ENCODE measurements at places on chromosomes 5 and 9. TPM values are rescaled to one million over a fixed set of nuclear protein-coding genes. Genes with fewer than 3 reads are reported as not detected.

DNA sequence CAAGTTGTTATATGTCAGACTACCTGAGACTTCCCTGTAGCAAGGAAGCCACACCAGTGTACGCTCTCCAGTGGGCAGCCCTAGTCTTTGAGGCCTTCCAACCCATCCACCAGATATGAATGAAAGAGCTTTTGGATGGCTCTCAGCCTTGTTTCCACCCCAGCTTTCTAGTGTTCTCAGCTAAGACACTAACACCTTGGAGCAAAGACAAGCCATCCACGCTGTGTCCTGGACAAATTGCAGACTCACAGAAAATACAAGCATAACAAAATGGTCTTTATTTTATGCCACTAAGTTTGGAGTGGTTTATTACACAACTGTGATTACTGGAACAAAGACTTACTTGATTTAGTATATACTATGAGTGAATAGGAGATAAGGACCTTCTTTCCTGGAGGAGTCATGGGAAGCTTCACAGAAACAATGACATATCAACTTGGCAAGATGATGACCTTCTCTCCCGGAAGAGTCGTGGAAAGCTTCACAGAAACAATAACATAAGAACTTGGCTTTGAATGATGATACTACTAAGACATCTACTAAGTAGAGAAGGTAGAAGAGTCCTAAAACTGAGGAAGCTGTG, 134.0 kb upstream of the VCAN start:
- no peak for DNase-seq

Gene INSL4
- total RNA-seq, result not detected

- peak; percentile 46 for DNase-seq
Observed at GRCh38 chr5:74433255-74433895, 207.2 kb downstream of the ENC1 start.

DNA sequence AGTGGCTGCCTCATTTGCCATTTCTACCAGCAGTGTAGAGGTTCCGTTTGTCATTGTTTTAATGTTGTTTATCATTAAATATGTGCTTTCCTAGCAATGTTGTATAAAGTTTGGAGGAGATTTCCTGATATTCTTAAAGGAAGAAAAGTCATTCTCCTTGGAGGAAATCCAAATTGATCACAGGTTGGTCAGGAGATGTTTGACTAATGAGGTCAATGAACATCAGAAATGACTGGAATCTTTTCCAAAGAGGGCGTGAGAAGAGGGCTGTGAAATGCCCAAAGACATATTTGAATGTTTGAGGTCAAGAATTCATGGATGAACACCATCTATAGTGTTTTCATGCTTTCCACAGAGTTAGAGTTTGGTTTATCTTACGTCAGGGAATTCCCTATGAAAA, 471.3 kb downstream of the MAT2B start:
- DNase-seq, result no peak

Gene NEUROG1
- total RNA-seq, result not detected

DNA sequence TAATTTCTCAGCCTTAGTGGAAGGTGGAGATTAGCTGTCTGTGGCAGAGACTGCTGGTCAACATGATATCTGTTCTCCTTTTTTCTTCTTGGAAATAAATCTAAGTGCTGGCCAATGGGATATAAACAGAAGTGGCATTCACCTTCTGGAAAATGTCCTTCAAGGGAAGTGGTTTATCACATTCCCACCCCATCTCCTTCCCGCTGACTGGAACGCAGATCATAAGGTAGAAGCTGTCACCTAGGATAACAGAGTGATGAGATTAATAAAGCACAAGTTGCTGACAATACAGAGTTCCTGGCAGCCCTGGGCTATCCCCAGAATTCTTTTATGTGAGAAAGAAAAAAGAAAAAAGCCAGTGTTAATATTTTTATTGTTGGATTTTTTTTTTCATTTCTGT, 109.7 kb upstream of the OSMR start:
- DNase-seq, result no peak

DNA sequence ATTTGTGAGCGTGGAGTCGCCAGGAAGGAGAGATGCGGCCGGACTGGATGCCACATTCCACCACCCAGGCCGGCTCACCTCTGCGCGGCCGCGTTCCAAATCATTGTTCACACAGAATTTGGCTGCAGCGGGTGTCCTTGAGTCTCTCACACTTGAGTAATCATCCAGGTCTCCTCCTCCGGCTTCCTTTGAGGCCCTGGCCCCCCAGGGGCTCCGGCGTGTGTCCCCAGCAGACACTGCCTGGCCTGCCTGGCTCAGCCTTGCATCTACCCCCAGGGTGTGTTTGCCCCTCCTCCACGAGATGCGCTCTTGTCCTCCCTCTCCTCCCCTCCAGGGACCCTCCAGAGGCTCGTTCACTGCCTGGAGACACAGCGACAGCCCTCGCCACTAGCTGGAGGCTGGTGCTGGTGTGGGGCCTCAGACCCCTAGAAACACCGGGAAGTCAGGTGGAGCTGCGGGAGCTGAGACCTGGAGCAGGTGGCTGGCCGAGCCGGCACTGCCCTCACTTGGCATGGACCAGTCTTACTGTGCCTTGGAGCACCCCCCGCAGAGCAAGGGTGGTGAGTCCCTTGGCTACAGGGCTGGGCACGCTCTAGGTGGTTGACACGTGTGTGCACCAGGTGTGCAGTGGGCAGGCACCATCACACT, 7.0 kb upstream of the SLC9A3 start:
- DNase-seq, result no peak

GRCh38 chr5:180974612-180975315, 13.9 kb upstream of the BTNL3 start:
- DNase-seq, result no peak

GRCh38 chr9:76620996-76621395, 143.2 kb upstream of the PCA3 start:
- no peak for DNase-seq

GRCh38 chr5:170095646-170096045, 10.1 kb upstream of the FOXI1 start:
- peak; percentile 6 for DNase-seq

Gene RELL2
- 5.2 TPM for total RNA-seq

GRCh38 chr5:113757508-113757907, 244.0 kb downstream of the YTHDC2 start:
- no peak for DNase-seq

DNA sequence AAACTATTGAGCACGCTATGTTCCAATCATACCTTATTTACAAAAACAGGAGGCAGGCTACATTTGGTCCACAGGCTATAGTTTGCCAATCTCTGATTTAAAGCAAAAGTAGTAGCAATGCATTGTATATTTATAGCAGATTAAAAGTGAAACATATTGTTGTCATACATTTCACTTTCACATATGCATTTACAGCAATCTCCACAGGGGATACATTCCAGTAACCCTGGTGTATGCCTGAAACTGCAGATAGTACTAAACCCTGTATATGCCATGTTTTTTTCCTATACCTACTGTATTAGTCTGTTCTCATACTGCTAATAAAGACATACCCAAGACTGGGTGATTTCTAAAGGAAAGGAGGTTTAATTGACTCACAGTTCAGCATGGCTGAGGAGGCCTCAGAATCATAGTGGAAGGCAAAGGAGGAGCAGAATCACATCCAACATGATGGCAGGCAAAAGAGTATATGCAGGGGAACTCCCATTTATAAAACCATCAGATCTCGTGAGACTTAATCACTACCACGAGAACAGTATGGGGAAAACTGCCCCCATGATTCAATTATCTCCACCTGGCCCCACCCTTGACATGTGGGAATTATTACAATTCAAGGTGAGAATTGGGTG, 5.9 kb upstream of the CSF1R start:
- DNase-seq, result no peak

Gene ARHGAP26
- 1.0 TPM for total RNA-seq

DNA sequence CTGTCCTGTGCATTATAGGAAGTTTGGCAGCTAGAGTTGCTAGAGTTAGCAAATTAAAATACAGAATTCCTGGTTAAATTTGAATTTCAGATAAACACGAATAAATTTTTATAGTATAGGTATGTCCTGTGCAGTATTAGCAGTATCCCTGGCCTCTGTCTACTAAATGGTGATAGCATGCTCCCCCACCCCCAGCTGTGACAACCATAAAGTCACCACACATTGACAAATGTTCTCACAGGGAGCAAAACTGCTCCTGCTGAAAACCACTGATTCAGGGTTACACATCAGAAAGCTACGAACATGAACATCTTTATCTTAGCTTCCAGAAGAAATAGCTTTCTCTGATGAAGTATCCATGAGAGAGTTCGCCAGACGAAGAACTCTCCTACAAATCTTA, 91.8 kb upstream of the CCDC112 start:
- DNase-seq, result no peak

Gene CAMK4
- 0.52 TPM for total RNA-seq

GRCh38 chr9:18396102-18396728, 77.7 kb upstream of the ADAMTSL1 start:
- DNase-seq, result peak; percentile 58

DNA sequence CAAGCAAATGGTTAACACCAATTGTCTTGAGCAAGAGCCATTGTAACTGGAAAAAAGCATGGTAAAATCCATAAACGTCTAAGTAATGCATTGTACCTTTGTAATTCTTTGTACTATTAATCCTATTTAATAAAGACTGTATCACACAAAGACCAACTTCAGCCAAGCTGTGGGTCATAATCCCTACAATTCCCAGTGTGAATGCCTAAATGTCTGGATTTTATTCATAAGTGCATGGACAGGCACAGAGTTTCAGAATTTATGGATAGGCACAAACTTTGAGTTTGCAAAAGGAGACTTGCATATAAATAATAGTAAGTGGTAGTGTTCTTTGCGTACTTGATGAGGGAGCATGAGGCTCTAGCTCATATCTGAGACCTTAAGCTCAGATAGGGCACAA, 1280.2 kb upstream of the WWC1 start:
- no peak for DNase-seq

GRCh38 chr5:56329652-56330051, 96.5 kb upstream of the ANKRD55 start:
- no peak for DNase-seq

DNA sequence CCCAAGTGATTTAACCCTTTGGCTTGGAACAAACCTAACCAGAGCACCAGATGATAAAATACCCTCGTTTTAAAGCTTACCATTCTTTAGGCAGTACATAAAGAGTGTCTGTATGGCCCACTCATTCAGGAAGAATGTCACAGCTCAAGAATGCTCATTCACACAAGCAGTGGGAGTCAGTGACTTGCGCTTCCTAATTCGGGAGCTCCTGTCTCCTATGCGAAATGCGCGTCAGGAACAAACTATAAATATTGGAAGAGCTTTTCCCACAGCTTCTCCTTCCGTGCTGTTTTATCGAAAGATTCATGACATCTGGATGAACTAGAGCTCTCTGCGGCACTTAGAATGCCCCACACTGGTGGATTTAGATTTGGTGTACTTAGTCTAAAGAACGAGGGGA, 66.6 kb downstream of the NTRK2 start:
- no peak for DNase-seq

DNA sequence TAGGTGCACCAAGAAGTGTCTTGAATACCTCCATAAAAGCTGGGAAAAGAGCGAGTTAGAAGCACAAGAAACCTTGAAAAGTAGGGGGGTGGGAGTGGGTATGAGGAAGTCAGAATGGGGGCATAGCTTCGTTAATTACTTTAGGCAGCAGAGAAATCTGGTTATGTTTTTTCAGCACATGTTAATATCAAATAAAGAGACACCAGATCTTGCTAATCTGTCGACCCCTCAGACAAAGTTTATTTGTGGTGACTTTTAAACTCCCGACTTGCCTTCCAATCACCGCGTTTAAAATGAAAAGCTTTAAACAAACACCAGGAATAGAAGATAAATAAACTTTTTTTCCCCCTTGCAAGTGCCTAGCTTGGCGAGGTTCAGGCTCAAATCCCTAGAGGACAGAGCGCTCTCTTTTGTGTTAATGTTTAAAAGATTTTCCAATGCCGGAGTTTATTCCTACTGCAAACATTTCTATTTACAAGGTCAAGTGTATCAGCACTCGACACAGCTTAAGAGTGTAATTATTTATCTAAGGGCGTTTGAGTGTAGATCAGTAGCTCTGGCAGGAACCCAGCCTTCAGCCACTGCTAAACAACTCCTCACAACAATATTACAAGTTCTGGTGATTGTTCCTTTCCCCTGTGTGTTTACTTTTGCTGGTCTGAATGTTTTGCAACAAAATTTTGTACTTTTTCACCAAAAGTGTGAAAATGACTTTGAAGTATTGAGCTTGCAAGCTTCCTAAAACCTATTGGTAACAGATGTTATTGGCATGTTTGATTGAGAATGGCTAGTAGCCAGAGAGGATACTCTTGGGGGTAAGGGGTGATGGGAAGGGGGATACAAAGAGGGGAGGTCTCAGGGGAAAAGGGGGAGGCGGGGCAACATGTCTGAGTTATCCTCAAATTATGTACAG, 3.8 kb downstream of the GAS1 start:
- peak; percentile 59 for DNase-seq

DNA sequence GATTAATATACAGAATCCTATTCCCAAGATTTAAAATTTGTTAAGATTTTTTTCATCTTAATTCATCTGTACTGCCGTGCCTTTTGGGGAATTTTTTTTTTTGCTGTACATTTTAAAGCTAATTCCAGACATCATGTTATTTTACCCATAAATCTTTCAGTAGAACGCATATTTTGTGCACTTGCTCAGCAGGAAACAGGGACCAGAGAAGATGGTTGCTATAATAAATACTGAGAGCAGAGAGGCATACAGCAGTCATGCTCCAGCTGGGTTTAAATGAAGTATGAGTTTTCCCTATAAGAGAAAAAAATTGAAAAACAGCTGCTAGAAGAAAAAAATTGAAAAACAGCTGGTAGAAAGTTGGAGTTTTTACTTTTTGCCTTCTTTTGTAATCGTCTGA, 196.9 kb upstream of the PUM3 start:
- no peak for DNase-seq

All from LHCN-M2 (cell line).